KBM-7 (cell line): ENCODE measurements at places on chromosomes 2 and 18.

DNA sequence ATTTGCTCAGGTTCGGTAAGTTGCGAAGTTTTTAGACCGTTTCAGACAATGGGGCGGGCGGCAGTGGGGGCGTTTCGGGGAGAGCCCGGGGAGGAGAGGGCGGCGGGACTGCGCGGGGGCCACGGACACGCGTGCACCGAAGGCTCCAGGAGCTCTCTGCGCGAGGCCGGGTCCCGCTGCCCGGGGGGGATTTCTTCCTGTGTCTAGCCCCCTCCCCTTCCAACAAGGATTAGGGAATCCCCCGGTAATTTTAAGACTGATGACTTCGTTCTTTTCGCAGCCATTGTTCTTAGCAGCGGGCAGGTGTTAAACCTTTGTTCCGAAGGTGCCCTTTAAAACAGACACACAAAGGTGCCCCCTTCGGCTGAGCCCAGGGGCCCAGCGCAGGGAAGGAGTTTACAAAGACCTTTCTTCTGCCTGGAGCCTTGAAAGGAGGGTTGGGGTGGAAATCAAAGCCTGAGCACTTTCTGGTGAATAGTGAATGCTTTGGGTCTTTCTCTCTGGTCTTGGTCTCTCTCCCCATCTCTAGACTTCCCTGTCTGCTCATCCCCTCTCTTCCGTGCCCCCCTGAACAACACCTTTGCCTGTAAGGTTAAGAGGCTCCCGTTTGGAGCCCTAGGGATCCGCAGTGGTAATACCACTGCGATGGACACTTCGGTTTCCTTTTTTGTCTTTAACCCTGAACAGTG, 2.1 kb downstream of the TRIB2 start:
- DNase-seq = no peak

GRCh38 chr2:219512524-219513216, 1.6 kb upstream of the ASIC4 start:
- DNase-seq = no peak

GRCh38 chr2:10141736-10142639, 19.4 kb downstream of the RRM2 start:
- no peak for DNase-seq

GRCh38 chr2:208568203-208568602, 161.6 kb downstream of the PTH2R start:
- no peak for DNase-seq

DNA sequence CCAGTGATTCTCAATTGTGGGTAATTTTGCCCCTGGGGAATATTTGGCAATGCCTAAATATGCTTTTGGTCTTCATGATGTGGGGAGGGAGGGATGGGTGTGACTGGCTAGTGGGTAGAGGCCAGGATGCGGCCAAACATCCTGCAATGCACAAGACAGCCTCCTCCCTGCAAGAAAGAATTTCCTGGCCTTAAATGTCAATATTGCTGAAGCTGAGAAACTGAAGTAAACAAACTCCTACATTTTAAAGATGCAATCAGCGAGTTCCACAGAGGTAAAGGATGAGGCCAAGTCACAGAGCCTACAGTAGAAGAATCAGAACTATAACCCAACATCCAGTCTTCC, 272.9 kb upstream of the EPHA4 start:
- DNase-seq = no peak

GRCh38 chr2:207394203-207394781, 135.5 kb upstream of the CREB1 start:
- no peak for DNase-seq

- peak; percentile 81 for DNase-seq
Measured at GRCh38 chr2:68367953-68368653, 3.0 kb downstream of the PLEK start.

DNA sequence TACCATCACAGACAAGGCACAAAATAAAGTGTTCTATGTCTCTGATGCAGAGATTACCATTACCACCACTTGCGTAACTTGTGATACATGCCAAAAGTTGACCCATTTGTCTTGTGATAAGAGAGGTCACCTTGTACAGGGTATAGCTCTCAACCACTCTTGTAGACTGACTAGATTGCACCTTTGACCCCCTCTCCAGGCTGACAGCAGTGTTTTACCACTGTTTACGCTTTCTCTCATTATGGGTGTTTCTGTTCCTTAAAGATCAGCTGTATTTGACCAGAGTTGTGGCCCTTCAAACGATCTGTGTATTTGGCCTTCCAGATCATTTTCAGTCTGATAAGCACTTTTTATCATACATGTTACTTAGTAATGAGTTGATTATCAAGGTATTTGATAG, 215.7 kb upstream of the HNMT start:
- no peak for DNase-seq
